ENCODE measurements at places on chromosomes 13 and 19.

DNA sequence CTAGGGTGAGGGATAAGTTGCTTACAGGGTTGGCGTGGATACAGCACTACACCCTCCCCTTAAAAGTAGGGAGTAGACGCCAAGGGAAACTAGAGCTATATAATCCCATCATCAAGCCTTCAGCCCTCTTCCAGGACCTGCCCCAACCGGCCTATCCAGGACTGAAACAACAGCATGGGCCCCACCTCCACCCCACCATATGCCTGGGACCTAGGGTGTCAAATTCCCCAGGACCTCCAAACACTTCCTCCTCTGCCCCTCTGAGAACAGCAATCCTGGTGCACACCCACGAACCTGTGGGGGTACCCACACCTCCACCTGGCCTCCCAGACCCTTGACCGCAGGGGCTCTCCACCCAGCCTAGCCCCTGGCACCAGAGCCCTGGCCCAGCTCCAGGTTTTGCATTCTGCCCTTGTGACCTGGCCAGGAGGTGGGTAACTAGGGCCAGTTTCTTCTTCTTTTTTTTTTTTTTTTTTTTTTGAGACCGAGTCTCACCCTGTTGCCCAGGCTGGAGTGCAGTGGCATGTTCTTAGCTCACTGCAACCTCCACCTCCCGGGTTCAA is 1.4 kb upstream of the CYP2F1 start:
- no peak for DNase-seq

- DNase-seq, result no peak
These were observed 60.3 kb downstream of the ARHGEF7 start for GRCh38 chr13:111175372-111175771.

- DNase-seq, result no peak
These were observed 22.9 kb downstream of the CD70 start for GRCh38 chr19:6568010-6568526.

GRCh38 chr19:24003537-24003936 is 83.5 kb upstream of the ZNF254 start:
- DNase-seq, result no peak

DNA sequence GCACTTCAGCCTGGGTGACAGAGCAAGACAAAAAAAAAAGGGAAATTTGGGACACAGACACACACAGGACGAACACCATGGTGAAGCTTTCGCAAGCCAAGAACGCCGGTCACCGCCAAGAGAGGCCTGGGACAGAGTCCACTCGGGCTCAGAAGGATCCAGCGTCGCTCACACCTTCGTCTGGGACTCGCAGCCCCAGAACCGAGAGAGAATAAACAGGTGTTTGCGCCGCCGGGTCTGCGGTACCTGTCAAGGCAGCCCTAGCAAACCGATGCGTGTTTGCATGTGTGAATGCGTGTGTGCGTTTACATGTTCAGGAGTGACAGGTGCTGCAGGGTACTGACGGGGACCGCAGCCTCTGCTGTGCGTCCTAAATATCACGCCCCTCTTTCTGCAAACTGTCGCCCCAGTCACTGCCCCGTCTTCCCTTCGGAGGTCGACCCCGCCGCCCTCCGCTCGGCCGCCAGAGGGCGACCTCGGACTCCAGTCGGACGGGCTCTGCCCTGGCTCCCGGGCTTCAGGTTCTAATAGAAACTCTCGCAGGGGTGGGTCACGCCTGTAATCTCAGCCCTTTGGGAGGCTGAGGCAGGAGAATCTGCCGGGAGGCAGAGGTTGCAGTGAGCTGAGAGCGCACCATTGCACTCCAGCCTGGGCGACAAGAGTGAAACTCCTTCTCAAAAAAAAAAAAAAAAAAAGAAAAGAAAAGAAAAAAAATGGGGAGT is 11.8 kb upstream of the CSNK1G2 start:
- DNase-seq, result peak; percentile 67

DNA sequence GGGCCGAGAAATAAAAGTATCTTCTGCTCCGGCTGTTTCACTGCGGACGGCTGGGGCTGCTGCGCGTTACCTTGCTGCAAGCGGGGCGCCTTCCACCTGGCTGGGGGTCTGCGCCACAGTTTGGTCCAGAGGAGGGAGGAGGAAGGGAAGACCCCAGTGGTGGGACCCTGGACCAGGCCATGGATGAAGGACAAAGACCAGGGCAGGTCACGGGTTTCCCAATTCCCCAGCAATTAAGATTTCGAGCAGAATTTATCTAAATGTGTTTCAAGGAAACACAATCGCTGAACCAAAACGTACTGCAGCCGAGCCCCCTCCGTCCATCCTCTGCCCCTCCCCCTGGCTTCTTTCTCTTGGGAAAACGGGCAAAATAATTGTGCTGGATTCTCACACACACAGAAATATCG is 2.9 kb downstream of the SOX1 start:
- no peak for DNase-seq

- DNase-seq, result no peak
These were observed 81.1 kb upstream of the SERP2 start for GRCh38 chr13:44292545-44292944.

GRCh38 chr13:50626101-50626547 is 217.4 kb downstream of the DLEU7 start:
- DNase-seq, result peak; percentile 89

DNA sequence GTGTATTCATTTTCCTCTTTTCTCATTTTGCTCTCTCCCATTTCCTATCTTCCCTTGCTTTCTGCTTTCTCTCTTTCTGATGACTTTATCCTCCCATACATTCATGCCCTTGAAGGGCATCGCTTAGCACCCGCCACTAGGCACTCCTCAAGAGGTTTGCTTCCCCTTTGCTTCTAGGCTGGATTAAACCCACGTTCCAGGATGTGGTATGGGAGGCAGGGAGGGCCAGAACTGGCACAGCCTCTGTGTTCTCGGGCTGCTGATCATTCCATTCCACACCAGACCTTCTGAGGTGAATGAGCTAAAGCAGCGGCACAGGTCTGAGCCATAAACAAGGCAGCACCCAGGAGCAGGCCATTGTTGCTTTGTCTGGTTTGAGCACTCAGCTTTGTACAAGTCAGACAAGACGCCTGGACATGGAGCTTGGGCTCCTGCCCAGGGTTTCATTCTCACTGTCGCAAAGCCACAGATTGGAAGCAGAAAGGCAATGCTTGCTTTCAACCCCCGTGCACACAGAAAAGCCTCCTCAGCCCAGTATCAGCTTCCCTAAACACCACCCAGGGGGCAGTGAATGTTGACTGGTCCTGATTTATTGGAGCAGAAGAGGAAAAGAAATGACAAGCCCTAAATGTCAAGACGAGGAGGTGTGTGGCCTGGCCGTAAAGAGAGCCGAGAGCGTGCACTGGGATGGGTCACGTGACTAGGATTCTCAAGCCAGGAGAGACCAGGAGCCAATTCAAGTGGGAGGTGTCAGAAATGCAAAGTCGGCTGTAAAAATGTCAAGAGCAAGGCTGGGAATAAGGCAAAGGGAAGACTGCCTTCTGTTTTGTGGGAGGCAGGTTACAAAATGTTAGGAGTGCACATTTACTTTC is 218.0 kb upstream of the SERP2 start:
- peak; percentile 17 for DNase-seq

DNA sequence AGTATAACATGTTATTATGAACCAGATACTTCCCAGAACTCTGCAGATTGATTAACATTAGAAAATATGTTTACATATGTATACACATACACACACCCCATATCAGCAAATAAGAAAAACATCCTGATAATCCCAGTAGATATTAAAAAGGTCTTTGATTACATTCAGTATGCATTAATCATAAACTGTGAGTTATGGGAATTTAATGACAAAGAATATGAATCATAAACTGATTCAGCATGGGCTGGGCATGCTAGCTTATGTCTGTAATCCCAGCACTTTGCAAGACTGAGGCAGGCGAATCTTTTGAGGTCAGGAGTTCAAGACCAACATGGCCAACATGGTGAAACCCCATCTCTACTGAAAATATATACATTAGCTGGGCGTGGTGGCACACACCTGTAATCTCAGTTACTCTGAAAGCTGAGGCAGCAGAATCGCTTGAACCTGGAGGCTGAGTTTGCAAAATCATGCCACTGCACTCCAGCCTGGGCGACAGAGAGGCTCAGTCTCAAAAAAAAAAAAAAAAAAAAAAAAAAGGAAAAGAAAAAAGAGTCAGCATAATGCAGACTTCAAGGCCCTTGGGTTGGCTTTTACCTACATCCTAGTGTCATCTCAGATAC is 581.9 kb upstream of the PRR20A start:
- no peak for DNase-seq

GRCh38 chr13:60288569-60288968 is 108.5 kb upstream of the TDRD3 start:
- DNase-seq, result no peak

- no peak for DNase-seq
These were observed 16.3 kb downstream of the ZNF91 start for GRCh38 chr19:23378948-23379347.

- DNase-seq, result no peak
These were observed 463 bp upstream of the POMP start for GRCh38 chr13:28658539-28658795.

DNA sequence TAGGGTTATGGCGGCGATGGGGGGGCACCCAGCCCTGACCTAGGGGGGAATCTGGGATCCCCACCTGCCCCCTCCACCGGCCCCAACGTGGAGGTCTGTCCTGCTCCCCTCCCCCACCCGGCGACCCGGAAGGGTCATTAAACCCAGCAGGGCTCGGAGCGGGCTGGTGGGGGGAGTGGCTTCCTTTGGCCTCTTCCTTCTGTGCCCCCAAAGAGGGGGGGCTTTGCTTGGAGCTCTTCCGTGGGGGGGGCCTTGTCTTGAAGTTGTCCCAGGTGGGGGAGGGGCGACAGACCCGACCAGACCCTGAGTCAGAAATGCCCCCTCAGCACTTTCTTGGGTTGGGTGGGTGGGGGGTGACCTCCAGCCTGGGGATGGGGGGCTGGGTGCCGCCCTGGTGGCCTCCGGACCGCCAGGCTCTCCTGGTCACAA is 1.5 kb downstream of the ARID3A start:
- DNase-seq, result no peak

DNA sequence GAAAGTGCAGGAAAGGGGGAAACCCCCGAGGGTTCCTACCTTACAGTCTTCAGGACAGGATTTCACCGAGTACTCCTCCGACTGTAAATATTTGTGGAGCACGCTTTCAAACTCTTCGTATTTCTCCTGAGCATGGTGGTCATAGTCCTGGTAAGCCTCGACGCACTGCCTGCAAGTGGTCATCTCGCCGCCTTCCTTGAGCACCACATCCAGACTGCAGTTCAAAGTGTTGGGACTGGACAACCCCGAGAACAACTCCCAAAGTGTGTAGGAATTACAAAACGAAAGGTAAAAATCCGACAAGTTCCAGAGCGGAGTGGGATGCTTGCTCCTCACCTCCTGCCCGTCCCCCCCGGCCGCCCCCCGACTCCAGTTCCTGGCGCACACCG is 349.7 kb downstream of the LIG4 start:
- DNase-seq, result no peak
